ENCODE measurements at places on chromosomes 4 and X.

- no peak for DNase-seq
These were observed 29.1 kb upstream of the CD38 start for GRCh38 chr4:15749001-15749400.

DNA sequence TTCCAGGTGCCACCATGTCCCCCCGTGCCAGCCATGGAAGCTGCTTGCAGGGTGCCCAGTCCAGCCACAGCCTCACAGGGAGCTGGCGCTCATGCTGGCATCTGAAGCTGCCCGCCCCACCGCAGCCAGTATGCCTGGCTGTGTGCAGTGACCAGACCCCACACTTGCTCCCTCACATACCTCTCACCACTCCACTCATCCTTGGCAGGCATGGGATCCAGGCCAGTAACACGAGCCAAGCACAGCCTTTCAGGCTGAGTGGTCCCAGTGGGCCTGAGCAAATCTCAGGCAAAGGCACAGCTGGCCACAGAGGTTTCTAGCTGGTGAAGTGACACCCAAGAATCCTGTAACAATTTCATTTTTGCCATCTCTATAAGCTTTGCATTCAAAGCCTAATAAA lies 48.4 kb upstream of the SEC24B start:
- no peak for DNase-seq

DNA sequence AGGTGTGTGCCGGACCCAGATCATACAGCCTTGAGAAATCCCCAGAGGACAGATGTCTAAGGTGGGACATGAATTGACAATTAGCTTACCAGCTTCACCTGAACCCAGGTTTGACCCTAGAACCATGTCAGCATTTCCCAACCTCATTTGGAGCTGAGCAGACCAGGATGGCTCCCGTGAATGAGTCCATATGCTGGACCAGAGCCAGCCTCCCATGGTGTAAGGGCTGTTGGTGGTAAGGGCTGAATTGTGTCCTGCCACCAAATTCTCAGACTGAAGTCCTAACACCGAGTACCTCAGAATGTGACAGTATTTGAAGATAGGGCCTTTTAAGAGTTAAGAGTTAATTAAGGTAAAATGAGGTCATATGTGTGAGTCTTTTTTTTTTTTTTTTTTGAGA lies 88.3 kb downstream of the SLC34A2 start:
- no peak for DNase-seq

DNA sequence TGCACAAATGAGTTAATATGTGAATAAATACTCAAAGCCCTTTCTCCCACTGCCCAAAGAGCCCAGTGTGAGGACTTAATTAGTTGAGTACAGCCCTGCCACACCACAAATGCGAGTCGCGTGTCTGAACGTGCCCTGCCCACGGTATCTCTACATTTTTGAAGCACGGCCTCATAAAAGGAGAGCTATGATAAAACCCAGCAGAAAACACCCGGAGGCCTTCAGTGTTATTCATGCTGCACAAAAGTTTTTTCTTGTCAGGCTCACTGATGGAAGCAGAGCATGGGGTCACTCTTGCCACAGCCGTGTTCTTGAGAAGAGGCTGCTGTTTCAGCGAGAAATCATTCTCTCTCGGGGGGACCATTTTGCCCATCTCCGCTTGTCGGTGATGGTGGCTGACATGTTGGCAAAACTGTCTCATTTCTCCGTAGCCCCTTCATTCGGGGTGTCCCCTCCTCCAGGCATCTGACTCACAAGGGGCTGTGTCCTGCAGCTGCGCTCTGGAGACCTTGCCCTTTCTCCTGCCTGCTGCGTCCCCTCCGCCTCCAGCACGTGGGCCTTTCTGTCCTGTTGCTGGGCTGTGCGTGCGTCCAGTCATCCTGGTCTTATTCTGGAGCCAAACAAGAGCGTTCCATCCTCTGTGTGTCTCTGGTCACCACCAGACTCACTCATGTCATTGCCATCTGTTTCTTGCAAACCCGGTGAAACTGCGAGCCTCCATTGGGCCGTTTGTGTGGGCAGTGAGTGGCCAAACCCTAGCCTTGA lies 88.8 kb downstream of the SORCS2 start:
- no peak for DNase-seq

- DNase-seq, result no peak
These were observed 90.2 kb downstream of the ARHGAP10 start for GRCh38 chr4:147822128-147822527.

DNA sequence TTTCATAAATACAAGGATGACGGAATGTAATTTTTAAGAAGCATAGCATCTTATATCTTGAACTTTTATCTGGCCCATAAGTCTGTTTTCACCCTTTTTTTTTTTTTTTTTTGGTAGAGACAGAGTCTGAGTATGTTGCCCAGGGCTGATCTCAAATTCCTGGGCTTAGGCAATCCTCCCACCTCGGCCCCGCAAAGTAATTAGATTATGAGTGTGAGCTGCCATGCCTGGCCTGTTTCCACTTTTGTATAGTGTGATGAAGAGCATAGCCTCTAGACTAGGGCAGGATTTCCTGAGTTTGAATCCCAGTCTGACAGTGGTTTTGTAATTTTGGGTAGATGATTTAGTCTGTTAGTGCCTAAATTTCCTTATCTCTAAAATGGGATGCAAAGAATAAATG lies 11.0 kb downstream of the STIM2 start:
- DNase-seq, result no peak

DNA sequence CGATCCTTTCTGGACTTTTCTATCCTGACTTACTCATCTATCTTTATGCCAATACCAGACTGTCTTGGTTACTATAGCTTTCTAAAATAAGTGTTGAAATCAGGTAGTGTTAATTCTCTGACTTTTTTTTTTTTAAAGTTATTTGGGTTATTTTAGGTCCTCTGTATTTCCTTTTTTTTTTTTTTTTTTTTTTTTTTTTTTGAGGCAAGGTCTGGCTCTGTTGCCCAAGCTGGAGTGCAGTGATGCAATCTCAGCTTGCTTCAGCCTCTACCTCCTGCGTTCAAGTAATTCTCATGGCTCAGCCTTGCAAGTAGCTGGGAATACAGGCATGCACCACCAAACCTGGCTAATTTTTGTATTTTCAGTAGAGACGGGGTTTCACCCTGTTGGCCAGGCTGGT lies 2.8 kb upstream of the NELFA start:
- no peak for DNase-seq

DNA sequence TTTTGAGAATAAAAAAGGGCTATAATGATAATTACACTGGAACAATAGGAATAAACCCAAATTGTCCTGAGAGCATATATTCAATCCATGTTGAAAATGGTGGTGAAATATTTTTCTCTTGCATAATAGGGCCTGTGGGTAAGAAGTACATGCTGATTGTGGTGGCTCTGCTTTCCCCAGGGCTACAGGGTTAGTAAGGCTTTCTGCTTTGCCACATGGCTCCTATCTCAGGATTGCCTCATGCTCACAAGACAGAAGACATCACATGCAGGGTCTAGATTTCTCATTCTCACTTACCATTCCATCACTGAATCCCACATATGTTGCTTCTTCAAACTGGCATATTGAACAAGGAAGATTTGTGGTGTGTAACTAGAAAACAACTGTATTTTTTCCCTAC lies 12.4 kb upstream of the VEGFC start:
- DNase-seq, result no peak

GRCh38 chr4:16597443-16597842 lies 301.0 kb downstream of the LDB2 start:
- no peak for DNase-seq

DNA sequence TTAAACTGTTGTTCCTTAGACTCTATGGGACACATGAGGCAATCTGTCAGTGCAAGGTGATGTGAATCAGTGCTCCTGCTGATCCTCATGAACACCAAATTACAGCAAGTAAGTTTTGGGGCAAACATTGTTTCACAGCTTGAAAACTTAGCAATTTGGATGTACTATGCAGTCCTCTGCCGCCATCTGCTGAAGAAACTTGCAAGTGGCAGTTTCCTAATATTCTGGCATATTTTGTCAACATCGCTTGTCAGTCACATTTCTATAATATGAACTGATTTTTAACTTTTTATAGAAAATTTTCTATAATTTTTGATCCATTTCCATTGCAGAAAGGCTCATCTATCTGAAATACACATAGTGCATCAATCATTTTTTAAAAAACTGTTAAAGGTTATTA lies 56.3 kb downstream of the ZAR1 start:
- no peak for DNase-seq

- DNase-seq, result no peak
These were observed 32.8 kb upstream of the NOCT start for GRCh38 chr4:138982754-138983153.

GRCh38 chrX:44094821-44095530 lies 121.8 kb upstream of the NDP start:
- DNase-seq, result no peak

DNA sequence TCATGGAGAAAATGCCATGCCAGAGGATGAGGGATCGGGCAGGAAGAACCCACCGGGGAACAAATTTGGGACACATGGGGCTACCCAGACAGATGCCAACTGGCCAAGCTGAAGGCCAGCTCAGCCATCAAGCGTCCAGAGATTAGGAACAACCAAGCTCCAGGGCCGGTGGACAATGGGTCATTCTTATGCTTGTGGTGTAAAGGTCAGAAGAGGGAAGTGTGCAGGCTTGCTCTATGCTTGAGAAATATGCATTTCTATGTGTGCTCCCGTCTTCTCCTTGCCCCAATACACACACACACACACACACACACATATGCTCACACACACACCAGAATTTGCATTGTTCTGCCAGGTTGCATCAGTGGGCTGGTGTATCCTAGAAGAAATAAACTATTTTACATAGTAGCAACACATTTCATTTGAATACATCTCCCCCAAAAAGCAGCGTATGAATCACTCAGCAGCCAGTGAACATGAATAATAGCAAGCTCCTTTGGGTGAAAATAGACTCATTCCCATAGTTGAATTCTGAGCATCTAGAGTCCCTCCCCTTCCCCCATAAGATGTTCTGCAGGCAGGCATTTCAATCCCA lies 201.9 kb upstream of the PPARGC1A start:
- DNase-seq, result no peak

DNA sequence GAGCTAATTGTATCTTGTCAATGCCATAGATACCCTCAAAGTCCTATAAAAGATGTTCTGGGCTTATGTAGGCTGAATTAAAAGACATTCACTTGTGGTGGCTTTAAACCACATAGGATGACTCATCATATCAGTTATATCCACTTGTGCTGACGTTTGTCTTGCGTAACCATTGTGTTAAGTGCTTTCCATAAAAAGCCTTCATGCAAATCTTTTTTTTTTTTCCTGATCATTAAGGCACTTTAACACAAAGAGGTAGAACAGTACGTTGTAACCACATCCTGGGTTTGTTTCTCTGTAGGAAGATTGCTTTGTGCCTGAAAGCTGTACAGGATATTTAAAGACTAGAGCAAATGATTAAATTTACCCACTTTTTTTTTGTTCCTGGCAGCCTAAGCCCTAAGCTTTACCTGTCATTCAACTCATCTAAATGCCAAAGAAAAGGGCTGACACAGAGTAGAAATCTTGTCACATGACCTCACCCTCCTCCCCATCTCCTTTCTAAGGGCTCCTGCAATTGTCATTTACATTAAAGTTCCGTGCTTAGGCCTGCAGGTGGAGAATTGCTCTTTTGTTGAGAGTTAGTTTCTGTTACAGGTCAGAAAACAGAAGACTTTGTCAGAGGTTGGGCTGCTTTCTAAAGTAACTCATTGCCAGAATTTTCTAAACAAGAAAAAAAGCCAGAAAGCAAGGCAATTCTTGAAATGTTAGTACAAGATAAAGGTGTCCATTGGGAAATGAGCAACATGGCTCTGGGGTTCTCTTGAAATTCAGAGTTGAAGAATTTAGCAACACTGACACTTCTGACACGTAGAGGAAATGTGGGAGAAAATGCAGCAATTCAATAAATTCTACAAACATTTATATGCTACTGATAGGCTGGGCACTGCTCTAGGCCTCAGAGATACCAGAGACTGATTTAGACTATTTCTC lies 555.6 kb downstream of the PPARGC1A start:
- no peak for DNase-seq

GRCh38 chrX:7242613-7243012 lies 94.7 kb upstream of the PUDP start:
- no peak for DNase-seq

GRCh38 chr4:81565142-81565870 lies 93.6 kb upstream of the RASGEF1B start:
- DNase-seq, result no peak

- DNase-seq, result no peak
These were observed 8.2 kb upstream of the SMPX start for GRCh38 chrX:21766101-21766500.

GRCh38 chrX:27598312-27598711 lies 8.2 kb downstream of the DCAF8L2 start:
- DNase-seq, result no peak

DNA sequence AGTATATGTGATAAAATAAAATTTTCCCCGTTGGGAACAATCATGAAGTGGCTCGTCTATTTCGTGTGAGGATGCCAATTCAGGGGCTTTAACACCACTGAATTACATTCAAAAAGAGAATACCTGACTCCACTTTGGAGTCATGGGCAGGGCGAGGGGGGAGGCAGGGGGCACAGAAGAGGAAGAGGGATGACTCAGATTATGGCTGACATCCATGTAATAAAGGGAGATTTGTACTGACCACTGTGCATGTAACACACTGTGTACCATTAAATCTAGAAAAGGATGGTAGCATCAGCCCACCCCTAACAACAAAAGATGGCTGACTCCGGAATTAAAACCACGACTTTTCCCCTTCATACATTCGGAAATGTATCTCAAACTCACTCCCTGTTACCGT lies 1.3 kb downstream of the SLC9A7 start:
- DNase-seq, result no peak

GRCh38 chr4:173280998-173281397 lies 53.2 kb downstream of the HMGB2 start:
- DNase-seq, result no peak

DNA sequence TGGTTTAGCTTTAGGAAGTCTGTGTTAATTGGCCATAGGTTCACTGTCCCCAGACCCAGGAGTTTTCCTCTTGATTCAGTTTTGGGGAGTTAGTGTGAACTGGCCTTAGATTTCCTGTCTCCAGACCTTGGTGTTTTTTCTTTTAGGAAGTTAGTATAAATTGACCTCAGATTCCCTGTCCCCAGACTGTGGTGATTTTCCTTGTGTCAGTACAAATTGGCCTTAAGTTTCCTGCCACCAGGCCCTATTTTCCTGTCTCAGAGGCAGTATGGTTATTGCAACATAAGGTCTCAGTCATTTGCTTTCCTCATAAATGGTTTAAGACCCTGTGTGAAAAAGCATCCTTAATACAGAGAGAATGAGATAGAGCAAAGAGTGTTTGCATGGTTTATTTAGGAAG lies 595.8 kb downstream of the NLGN4X start:
- DNase-seq, result no peak

DNA sequence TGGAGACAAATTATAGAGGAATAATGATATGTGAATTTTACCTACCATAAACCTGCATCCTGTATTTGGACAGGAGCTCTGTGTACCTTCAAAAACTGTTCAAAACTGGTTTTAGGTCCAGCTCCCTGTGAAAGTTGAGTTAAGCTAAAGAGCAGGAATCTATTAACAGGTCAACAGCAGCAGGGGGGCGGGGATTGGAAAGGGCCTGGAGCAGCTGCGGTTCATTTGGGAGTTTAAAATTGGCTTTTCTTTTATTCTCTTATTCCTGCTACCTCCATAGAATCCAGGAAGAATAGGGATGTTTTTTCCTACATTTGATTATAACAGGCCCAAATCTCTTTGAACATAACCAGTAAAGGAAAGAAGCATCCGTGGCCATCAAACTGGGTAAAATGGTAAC lies 23.8 kb downstream of the SHROOM3 start:
- DNase-seq, result no peak

GRCh38 chr4:82611982-82612381 lies 50.2 kb upstream of the TMEM150C start:
- no peak for DNase-seq
